ENCODE measurements at places on chromosomes 3 and 15.

GRCh38 chr3:123623346-123623880 is 38.6 kb upstream of the HACD2 start:
- DNase-seq: no peak

- DNase-seq: peak; percentile 35
These were observed 2.2 kb upstream of the IL17RC start for GRCh38 chr3:9914559-9915253.

DNA sequence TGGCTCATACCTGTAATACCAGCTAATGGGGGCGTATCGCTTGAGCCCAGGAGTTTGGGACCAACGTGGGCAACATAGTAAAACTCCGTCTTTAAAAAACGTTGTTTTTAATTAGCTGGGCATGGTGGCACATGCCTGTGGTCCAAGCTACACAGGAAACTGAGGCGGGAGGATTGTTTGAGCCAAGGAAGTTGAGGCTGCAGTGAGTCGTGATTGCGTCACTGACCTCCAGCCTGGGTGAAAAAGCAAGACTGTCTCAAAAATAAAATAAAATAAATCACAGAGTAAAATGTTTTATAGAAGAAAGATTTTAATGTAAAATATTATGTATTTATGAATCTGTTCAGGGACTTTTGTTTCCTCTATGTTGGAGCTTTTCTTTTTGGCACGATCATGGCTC is 15.3 kb upstream of the STRIT1 start:
- DNase-seq: no peak

DNA sequence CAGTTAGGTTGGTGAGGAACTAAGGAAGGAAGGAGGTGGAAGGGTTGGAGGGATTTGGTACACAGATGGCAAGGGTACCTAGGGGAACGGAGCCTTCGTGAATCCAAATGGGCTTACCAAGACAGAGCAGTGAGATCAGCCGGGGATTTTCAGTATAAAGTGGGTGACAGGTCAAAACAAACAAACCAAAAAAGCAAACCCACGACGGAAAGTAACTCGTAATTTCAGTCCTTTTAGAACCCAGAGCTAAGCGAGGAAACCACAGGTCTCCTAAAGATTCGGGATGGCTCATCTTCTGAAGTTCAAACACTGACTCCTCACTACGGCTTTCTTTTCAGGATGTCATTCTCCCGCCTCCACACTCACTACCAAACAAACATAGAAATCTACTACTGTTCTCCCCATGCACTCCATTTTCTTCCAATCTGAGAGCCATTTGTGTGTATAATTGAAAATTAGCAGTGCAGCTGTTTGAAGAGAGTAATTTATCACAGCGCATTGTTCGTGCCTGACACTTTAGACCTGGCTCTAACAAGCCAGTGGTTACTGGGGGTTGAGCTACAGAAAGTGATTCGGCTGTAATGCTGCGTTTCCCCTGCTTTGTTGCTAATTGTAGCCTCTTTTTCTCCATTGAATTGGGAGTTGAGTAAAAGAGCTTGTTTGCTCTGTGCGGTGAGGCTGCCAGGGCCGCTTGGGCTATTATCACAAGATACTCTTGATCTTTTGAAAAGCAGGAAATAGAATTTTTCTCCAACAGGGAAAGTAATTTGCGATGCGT is 64.7 kb upstream of the CCDC39 start:
- DNase-seq: peak; percentile 4

DNA sequence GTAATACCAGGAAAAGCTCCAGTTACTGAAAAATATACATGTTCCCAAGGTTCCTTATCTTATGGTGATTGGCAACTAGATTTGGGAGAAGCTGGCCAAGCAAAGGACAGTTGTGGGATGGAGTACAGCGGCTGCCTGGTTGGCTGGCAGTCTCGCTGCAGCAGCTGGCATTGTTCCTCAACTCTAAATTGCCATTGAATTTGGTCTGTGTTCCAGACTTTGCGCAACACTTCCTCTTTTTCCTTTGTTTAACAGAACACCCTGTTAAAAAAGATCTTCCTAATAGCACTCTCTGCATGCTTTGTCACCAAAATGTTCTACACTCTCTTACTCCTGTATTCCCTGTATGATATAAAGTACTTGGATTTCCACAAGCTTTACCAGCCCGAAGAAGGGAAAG is 420.6 kb upstream of the RBMS3 start:
- no peak for DNase-seq

- DNase-seq: no peak
These were observed 4.1 kb downstream of the GAP43 start for GRCh38 chr3:115627180-115628074.

DNA sequence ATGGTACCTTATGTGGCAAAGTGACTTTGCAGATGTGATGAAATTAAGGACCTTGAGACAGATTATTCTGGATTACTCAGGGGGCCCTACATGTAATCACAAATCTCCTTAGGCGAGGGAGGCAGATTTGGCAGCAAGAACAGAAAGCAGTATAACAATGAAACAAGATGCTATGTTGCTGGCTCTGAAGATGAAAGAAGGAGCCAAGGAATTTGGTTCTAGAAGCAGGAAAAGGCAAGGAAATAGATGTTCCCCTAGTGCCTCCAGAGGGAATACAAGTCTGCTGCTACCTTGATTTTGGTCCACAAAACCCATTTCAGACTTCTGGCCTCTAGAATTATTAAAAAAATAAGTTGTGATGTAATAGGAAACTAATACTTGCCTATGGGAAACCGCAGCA is 64.5 kb downstream of the PIK3R4 start:
- DNase-seq: no peak

DNA sequence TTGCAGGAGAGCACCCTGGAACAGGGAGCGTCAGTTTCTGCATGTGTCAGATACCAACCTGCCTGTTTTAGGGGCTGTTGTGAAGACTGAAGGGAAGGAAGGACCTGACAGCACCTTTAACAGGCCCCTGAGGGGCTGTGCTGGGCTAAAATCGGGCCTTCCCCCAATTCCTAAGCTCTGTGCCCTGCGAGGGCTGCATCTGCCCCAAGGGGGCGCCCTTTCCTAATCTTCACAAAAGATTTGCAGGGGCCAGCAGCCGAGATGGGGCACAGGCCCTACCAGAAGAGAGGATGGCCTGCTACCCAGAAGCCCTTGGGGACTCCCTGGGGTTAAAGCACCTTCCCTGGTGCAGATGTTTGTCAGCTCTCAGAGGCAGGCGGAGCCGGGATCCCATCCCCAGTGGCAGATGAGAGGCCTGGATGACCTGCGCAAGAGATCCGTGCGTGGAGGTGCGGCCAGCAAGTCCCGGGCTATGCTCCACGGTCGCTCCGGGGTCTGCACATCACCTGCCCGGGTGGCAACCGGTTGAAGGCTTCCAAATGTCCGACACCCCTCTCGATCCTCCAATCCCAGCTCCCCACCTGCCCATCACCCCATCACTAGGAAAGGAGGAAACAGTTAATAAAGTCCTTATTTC is 53.6 kb downstream of the RHCG start:
- peak; percentile 69 for DNase-seq

DNA sequence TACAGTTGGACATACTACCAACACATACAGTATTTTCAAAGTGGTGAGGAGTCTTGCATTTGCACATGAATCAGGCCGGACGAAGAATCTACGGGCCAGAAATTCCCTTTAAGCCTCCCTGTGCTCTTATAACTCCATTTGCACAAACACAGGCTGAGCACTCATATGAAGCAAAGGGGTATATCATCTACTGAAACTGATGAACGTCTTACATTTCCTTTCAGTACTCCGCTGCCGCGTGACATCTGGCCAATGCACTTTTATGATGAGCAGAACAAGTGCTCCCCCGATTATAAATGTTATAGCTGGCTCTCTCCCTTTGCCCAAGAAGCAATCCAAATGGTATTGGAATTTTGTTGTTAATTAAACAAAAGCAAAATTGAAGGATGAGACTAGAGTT is 110.3 kb upstream of the ICE2 start:
- no peak for DNase-seq

DNA sequence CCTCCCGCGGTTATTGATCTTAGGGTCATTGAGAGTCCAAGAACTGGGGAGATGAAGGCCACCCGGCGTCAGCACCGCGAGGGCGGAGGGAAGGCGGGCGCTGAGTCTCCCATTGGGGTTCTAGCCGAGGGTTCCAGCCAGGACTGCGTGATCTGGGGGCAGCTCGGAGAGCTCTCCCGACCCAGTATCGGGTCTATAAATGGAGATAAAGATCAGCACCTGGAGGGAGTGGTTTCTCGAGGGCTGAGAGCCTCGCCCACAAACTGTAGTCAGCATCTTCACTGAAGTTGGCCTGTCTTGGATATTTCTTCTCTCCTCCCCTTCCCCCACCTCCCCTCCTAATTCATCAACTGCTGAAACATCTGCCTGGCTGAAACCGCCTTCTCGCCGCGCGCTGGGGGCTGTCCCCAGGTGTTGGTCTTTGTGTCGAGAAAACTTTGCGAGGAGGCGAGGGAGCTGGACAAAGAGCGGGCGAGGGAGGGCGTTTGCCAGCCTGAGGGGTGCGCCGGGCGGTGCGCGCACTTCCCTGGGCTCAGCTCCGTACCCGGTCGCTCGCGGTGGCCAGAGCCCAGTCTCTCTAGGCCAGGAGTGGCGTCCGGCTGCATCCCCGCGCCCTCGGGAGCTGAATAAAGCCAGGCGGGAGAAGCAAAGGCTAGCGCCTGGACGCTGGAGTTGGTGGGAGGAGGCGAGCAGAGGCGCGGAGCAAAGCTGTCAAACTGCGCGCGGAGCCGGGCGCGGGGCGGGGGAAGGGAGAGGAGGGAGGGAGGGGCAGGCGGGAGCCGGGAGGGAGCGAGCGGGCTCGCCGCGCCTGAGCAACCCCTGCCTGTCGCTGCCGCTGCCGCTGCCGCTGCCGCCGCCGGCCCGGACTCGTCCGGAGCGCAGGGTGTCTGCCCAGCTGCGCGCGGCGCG is at the start of gene ST8SIA2:
TSS of gene ST8SIA2 (plus strand) at position 811 of the 909 bp plus-strand sequence. CDS start 184 bp downstream, outside the sequence.
- DNase-seq: no peak

- no peak for DNase-seq
These were observed 13.2 kb downstream of the LIMD1 start for GRCh38 chr3:45607790-45608189.

GRCh38 chr3:129349791-129350190 is 71.1 kb downstream of the HMCES start:
- DNase-seq: no peak

- peak; percentile 74 for DNase-seq
These were observed 9.7 kb upstream of the THUMPD3 start for GRCh38 chr3:9352917-9353752.

DNA sequence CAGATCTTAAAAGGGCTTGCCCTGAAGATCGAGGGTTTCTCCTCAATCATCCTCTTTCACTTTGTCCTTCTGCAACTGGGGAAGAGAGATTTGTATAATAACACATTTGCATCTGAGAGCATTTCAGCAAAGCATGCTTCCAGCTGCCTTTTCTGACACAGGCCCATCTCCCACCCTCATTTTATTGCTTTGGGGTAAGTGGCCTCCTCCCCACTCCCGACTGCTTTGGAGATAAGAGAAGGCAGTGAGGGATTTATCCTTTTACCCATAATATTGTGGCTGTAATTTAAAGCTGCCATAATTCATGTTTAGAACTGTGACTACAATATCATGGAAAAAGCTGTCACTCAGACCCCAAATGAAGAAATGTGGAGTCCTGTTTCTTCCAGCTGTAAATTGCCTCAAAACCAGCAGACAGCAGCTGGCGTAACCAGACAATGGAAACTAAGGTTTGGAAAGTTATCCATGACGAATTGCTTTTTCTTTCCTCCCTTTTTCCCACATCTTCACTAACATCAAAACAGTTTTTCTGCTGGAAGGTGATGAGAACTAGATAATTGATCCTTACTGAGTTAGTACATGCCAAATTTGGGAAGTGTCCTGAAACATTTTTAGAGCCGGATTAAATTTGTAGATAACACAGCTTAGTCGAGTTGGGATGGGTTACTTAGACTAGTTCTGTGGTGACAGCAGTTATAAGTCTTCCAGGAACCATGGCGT is 104.2 kb upstream of the PFN2 start:
- no peak for DNase-seq

GRCh38 chr3:129383292-129383860 is 45.1 kb downstream of the EFCAB12 start:
- peak; percentile 81 for DNase-seq
